Psoas muscle (tissue), 8 donors: ENCODE measurements at places on chromosomes 4 and X. TPM values are rescaled to one million over a fixed set of nuclear protein-coding genes. Genes with fewer than 3 reads are reported as not detected.

Gene CLIC2
- 3.3 TPM for polyA plus RNA-seq

Gene PCDH11X
- polyA plus RNA-seq, result not detected

Gene GPR143
- not detected for polyA plus RNA-seq

GRCh38 chr4:109005523-109005922 is 242.7 kb upstream of the ETNPPL start:
- no peak for DNase-seq
- no peak overlapping the region for H3K4me3 ChIP-seq
- no peak overlapping the region for H3K27ac ChIP-seq
- no peaks in the 10 kb centered on the region for H3K27me3 ChIP-seq

DNA sequence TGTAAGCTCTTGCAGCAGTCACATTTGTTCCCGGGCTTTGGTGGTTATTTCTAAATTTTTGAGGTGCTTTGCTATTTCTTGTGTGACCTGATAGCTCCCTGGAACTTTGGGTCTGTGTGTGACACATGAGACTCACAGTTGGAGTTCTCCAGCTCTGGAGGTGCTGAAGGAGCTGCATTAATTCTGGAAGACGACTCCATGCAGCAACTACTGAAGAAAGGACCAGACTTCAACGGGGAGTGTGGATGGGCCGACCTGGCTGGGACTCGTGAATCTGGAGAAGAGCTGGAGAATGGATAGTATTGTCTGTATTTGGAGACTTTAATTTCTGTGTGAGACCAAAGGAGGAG is 1.5 kb downstream of the MRFAP1 start:
- H3K36me3 ChIP-seq, result peaks cover 21% of the 10 kb centered on the region
- DNase-seq, result no peak
- H3K4me3 ChIP-seq, result peak overlapping the region; percentile 97
- H3K27ac ChIP-seq, result peak overlapping the region; percentile 90
- H3K4me1 ChIP-seq, result peaks cover 23% of the 10 kb centered on the region

DNA sequence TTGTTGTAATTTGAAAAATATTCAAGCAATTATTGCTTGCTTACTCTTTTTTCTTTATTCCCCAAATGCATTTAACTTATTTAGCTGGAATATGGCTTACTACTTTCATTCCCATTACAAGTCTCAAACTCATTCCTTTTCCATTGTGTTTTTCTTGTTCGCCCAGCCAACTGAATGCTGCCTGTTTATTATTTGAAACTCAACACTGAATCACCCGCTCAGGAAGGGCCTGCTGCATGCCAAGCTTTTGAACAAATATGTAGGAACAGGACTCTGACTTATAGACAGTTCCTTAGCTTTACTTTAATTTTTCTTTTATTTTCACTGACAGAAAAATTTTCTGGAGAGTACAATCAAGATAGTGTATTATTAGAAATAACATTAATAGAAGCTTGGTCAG is 12.9 kb downstream of the PCDH18 start:
- no peak overlapping the region for H3K27ac ChIP-seq
- H3K36me3 ChIP-seq, result no peaks in the 10 kb centered on the region
- no peaks in the 10 kb centered on the region for H3K4me1 ChIP-seq
- no peaks in the 10 kb centered on the region for H3K27me3 ChIP-seq
